ENCODE measurements at places on chromosomes 12 and 14. TPM values are rescaled to one million over a fixed set of nuclear protein-coding genes. Genes with fewer than 3 reads are reported as not detected.

DNA sequence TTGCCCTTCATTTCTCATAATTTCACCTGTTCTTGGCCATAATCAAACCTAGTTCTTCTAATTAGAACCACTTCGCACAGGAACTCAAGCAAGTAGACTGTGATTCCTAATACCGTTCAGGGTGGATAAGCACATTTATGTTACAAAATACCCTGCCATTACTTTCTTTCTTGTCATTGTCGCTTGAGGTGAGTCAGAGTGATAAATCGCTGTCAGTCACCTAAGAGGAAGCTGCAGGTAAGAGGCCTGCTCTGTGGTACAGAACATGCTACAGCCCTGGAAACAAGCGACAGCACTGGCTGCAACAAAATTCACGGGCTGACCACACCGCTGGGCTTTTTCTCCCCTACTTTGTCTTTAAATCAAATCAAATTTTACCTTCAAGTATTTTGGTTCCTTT lies 218.2 kb downstream of the ANO6 start:
- DNase-seq, result no peak

- DNase-seq, result no peak
Measured at GRCh38 chr12:57491393-57492280, 3.8 kb downstream of the MARS1 start.

DNA sequence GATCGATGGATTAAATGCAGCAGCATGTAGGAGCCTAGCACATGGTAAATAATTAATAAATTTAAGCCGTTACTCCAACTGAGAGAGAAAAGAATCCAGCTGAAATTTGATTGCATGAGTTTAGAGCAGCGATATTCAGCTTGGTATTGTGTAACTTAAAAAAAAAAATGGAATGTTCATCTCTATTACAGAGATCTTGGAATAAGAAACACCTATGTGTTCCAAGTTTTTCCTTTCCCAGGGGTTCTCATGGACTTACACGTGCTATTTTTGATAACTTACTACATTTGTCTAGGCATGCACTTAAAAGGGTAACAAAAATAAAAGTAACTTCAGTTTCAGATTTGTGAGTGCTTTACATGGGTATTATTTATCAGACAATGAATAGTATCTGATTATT lies 122.8 kb downstream of the RASSF9 start:
- DNase-seq, result no peak

TAMALIN gene
- 12.5 TPM for total RNA-seq

Data from activated CD8-positive, alpha-beta T cell treated with anti-CD3 and anti-CD28 coated beads, Interleukin-2, amount 10 ng/mL, durations not matched to agents 7 days and 5 days (primary cell).